ENCODE measurements at places on chromosomes 1 and 21.
A peak's percentile ranks its signal among the peaks of the same experiment; 100 is the strongest.

GRCh38 chr1:35930593-35931445 is at the start of gene AGO3:
Gene AGO3, plus strand, starts transcription at chr1:35931105. Its CDS starts 322 bp downstream, at chr1:35931427.
- peak; percentile 77 for DNase-seq

- no peak for DNase-seq
These were observed 220.0 kb downstream of the RERE start for GRCh38 chr1:8597455-8597854.

DNA sequence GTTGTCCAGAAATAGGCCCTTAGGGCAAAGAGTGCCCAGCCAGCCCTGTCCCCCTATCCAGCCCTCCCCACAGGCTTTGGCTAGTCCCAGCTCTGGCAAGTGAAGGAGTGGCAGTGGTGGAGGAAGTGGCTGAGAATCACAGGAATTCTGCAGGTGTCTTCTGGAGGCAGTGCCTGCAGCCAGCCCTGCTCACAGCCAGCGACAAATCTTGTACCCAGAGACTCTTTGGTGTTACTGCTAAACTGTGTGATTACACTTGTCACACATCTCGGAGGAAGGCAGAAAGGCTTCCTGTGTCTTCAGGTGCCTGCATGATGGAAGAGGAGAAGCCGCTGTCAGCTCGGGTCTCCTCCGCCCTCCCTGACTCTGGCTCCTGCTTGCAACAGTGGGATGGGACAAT is 71.6 kb upstream of the GRIK3 start:
- DNase-seq, result no peak

DNA sequence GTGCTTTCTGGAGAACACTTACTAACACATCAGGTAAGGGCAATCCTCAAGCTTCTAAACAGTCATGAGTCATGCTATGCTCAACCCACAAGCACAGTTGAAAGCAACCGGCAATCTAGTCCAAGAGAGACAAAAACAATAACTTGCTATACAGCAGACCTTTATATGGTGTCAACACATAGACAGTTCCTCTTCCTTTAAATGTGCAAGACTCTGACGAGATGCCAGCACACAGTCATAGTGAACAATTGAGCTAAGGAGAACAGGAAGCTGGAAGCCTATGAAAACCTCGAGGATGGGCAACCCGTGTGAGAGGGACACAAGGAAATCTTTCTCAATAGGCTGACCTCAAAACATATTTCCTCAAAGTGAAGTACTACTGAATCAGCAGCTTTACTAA is 5.3 kb downstream of the ADIPOR1 start:
- no peak for DNase-seq

- no peak for DNase-seq
These were observed 165.4 kb upstream of the KCNK2 start for GRCh38 chr1:214917081-214917635.

GRCh38 chr1:54300401-54300800 is 100.4 kb downstream of the MRPL37 start:
- DNase-seq, result no peak

GRCh38 chr1:228016181-228016510 is 9.3 kb downstream of the WNT3A start:
- no peak for DNase-seq

GRCh38 chr1:83961571-83962295 is 37.2 kb downstream of the TTLL7 start:
- DNase-seq, result no peak

DNA sequence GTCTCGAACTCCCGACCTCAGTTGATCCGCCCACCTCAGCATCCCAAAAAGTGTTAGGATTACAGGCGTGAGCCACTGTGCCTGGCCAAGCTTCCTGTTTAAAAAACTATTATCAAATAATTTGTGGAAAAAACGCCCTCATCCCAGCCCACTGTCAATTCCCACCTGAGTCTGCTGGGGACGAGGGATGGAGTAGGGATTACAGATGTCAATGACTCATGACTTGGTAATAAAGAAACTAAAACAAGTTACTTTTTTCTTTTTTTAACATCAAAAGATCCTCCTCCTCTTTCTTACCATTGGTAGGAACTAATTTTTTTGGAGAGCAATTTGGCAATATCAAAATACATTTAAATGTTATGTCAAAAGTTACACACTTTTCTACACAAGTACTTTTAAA is 9.7 kb downstream of the CNN3 start:
- DNase-seq, result no peak

DNA sequence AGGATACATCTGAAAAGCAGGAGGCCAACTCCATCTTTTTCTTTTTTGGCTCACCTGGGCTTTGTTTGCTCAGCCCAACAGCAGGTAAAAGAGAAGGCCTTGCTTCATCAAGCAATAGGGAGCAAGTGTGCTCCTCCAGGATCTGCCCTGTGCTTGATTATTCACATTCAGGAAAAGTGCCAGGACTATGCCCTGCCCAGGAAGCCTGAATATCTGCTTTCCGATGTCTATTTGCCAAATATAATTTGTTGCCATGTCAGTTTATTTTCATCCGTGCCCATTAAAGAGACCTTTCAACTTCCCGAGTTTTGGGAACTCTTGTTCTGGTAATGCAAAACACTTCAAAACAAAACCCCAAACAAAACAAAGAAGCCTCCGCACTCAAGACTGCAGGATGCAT is 185.3 kb downstream of the CDC7 start:
- no peak for DNase-seq

GRCh38 chr1:154698320-154699096 is 90.5 kb upstream of the ADAR start:
- DNase-seq, result no peak

- no peak for DNase-seq
These were observed 51.3 kb upstream of the ECE1 start for GRCh38 chr1:21341517-21342078.

GRCh38 chr1:153933430-153933829 is 10.7 kb upstream of the GATAD2B start:
- no peak for DNase-seq

DNA sequence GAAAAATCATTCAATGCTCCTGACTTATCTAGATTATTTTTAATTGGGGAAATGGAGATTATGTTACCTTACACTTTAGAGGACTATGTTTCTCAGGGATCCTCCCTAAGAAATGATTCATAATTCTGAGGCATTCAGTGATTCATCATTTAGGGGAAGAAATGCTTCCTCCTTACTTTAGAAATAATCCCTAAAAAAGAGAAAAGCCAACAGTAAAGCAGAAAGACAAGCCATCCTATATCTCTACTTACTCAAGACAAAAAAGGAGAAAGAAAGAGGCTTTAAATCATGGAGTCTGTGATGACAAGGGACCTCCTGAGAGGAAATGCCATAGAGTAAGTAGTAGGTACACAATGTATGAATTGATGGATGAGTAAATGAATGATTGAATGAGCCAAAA is 137.0 kb downstream of the BRINP2 start:
- DNase-seq, result no peak

DNA sequence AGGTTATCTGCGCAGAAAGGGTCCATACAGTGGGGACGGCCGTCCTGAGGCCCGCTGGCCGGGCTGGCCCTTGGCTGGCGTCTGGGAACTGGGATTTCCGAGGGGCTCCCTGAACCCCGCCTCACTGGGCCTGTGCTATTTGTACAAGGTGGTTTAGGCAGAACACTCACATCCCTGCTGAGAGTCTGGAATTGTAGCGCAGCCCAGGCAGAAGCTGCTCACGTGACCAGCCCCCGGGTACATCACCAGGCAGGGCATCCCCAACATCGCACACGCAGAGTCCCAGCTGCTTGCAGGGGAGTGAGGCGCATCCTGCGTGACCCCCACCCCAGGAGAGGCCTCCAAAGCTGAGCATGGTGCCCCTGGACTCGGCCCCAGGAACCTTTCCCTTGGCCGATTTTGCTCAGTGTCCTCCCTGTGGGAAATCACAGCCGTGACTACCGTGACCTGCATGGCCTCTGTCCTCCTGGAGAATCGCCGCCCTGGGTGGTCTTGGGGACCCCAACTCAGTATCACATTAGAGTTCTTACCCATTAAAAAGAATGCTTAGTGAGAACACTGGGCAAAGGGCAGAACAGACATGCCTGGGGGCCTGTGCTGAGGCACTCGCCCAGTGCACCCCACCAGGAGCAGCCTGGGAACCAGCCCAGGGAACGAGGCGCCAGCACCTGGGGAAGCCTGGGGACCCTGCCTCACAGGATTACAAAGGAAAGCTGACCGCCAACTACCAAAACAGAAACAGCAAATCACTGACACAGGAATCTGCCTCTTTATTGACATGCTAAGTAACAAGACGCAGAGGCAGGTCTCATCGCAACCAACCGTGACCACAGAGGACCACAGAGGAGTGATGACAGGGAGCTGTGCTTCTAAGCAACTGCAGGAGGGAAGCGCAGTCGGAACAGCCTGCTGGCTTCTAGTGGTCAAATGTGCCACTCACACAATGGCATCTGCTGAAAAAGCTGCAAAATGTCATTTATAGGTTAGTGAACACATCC is 33.5 kb downstream of the UBE2G2 start:
- DNase-seq, result no peak

DNA sequence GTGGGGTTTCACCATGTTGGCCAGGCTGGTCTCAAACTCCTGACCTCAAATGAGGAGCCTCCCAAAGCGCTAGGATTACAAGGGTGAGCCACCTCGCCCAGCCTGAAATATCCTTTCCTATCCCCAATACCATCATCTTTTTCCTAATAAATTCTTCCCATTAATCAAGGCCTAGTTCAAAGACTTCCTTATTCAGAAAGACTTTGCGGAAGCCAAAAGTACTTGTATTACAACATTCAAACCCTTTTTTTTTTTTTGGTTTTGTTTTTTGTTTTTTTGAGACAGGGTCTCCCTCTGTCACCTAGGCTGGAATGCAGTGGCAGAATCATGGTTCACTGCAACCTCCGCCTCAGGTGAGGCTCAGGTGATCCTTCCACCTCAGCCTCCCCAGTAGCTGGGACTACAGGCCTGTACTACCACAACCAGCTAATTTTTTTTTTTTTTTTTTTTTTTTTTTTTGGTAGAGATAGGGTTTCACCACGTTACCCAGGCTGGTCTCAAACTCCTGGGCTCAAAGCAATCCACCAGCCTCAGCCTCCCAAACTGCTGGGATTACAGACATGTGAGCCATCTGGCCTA is 7.6 kb downstream of the SLC19A2 start:
- no peak for DNase-seq

- DNase-seq, result no peak
These were observed 93.2 kb downstream of the STUM start for GRCh38 chr1:226641671-226642231.

GRCh38 chr1:235721982-235722381 is 72.4 kb upstream of the GNG4 start:
- DNase-seq, result no peak

GRCh38 chr1:180181048-180181447 is 26.4 kb downstream of the QSOX1 start:
- DNase-seq, result no peak

DNA sequence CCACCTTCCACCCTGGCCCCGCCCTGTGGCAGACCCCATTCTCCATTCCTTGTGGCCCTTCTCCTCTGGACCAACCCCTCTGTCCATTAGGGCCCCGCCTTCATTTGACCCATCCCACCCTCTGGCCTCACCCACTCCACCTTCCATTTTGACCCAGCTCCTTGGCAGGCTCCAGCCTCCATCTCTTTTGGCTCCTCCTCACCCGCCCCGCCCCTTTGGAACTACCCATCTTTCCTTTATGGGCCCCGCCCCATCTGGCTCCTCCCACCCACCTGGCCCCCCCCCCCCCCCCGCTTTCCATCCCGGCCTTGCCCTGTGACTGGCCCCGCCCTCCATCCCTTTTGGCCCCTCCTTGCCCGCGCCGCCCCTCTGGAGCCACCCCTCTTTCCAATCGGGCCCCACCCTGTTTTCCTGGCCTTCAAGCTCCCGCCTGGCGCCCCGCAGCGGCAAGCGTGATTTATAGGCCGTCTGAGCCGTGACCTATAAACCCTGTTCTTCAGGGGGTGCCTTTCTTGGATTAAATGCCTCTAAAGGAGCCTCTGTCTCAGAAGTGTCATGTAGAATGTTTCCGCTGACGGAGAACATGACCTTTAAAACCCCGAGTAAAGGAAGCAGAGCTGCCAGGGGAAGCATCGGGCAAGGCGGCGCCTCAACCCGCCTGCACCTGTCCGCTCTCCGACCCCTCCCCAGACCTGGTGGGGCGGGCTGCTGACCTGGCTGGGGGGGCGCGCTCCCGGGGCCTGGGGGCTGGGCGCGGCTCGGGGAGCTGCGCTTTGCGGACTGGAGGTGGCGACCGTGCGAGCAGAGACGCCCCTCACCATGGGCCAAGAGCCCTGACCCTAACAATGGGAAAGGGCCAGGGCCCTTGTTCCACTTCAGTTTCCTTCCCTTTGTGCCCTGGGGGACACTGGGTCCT is 178.0 kb downstream of the CAMTA1 start:
- peak; percentile 19 for DNase-seq

DNA sequence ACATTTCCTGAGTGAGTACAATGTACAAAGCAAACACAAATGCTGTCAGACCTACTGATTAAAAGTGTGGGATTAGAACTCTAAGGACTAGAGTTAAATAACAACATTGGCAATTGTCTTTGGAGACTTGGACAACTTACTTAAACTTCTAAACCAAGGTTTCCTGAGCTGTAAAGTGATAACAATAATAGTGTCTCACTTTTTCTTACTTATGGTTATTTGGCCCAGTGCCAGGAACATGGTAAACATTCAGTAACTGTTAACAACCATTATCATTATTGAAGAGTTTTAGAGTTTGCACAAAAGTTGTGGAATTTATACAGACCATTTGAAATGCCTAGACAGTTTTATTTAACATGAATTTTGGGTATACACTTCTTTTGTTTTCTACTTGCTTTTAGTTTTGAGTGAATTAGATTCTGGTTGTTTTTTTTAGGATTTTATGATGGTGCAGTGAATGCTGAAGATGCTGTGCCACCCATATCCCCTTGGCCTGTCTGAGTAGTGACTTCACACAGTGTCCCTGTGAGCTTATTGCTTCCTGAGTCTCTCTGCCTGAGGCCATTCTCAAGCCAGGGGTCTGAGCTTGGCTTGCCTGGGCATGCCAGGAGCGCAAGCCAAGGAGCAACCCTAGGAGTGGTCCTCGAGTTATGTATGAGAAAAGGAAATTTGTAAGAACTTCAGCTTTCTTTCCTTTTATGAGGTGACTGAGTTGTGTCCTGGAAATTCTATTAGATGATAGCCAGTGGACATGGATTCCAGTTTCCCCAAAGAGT is 932.8 kb downstream of the TTLL7 start:
- no peak for DNase-seq

DNA sequence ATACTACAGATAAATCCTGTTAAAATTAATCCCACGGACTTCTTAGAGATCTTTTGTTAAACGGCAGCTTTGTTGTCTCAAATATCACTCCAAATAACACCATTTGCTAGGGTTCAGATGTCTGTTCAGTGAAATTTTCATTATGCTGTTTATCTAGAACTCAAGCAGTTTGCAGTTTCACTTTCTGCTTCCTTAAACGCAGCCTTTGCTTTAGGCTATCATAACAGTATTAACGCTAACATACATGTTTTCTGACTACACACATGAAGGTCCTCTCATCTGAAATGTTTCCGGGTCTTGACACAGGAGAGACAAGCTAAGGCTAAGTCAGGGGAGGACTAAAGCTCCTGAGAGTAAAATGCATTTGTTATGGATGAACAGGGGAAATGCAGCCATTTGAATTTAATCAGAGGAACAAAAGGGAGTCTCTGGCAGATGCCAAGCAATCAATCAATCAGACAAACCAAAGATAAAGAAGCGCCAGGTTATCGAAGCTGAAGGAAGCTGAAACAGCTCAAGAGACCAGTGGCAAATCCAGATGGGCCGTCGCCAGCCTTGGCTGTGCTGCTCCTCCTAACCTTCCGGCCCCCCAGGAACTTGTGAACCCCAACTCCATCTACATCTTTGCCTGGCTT is 16.9 kb downstream of the CCSAP start:
- DNase-seq, result no peak

Data from stimulated activated CD8-positive, alpha-beta memory T cell treated with anti-CD3 and anti-CD28 coated beads, Interleukin-15, amount 100 ng/mL, for 4 hours (primary cell).